Uterus (tissue), 4 donors: ENCODE measurements at places on chromosomes 1 and 21.

DNA sequence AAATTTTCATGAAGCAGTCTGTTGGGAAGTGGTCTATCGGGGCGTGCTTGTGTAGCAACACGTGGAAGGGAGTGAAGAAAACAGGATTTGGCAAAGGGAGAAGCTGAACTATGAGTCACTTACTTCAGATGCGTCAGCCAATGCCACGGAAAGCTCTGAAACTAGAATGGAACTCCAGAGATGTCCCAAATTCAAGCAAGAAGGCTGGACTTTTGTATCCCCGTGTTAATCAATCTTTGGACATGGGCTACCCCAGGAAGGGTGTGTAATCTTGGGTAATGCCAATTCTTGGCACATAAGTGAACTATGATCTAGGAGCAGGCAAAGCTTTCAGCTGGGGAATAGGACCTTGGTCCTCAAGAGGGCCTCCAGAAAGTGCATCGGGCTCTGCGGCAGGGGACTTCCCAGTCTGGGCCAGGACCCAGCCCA, 102.6 kb downstream of the ADSS2 start:
- DNase-seq, result peak; percentile 25

DNA sequence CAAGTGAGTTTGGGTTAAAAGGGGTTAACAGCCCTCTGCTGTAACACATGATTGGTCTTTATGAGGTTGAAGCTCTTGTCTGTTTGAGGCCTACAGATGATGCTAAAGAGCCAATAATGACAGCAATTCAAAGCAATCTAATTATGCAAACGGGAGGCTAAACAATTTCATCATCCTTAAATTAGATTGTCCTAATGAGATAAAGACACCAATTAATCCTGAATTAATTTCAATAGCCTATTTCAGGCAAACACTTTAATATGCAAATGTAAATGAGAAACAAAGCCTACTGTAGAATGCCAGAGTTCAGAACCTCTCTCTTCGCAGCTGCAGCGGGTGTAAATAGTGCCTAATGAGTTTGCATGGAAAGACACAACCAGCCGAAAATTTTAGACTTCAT, 504.7 kb upstream of the PBX1 start:
- no peak for DNase-seq

DNA sequence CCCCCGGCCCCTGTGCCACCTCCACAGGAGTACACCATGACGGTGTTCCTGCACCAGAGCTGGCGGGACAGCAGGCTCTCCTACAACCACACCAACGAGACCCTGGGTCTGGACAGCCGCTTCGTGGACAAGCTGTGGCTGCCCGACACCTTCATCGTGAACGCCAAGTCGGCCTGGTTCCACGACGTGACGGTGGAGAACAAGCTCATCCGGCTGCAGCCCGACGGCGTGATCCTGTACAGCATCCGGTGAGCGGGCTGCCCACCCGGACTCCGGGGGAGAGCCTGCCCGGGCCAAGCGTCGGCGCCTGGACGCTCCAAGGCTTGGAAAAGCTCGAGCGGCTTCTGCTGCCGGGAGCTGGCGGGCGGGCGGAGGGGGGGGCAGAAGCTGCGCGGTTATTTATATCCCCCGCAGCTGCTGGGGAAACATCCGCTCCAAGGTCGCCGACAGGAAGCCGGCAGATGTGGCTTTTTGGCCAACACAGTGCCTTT, 6.4 kb downstream of the GABRD start:
- no peak for DNase-seq

DNA sequence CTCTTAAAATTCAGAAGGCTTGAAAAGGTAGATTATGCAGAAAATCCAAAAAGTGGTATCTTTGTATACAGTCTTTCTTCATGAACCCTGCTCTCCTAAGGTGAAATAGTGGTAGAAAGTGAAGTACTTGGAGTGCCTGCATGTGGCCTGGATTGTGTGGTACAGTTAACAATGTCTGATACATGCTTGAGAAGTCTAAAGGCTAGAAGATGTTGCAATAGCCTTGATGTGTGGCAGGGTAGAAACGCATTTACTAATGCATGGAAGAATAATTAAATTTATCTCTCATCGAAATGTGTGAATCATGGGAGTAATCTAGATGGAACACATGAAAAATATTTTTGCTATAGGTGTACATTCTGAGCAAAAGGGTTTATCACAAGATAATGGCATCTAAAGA, 1632.3 kb upstream of the B3GALT2 start:
- no peak for DNase-seq

DNA sequence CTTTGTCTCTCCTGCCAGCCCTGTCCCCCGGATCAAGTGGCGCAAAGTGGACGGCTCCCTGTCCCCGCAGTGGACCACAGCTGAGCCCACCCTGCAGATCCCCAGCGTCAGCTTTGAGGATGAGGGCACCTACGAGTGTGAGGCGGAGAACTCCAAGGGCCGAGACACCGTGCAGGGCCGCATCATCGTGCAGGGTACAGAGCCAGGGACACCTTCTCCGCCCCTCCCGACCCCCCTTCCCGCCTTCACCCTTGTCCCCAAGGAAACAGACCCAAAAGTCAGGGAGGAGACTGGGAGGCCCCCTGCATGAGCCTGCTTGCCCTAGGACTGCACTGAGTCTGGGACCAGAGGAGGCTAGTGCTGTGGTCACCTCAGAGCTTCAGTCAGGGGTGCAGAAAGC, 18.2 kb downstream of the CNTN2 start:
- no peak for DNase-seq
